IMR-90 (cell line): ENCODE measurements at places on chromosomes 1 and 21.

DNA sequence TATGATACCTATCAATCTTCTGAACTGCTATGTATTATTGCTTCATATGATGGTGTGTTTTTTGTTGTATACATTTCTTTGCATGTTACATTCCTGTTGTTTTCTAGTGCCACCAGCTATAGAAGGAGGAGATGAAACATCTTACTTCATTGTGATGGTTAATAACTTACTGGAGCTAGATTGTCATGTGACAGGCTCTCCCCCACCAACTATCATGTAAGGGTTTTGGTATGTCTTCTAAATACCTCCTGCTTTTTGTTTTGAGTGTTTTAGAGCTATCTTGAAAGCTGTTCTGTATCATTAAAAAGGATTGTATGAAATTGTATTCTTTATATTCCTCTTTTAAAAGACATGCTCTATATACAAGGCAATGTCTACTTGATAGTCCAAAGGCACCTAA is 282.7 kb downstream of the HMCN1 start:
- DNase-seq: no peak

- DNase-seq: no peak
Observed at GRCh38 chr21:35162831-35163230, 113.7 kb upstream of the RUNX1 start.

DNA sequence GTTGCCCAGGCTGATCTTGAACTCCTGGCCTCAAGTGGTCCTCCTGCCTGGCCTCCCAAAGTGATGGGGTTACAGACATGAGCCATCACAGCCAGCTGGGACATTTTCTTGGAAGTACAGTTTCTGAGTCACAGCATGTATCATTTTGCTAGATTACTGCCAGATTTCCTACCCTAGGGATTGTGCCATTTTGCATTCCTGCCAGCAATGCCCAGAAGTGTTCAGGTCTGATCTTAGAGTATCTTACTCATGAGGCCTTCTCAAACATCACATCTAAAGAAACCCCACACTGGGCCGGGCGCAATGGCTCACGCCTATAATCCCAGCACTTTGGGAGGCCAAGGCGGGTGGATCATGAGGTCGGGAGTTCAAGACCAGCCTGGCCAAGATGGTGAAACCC is 10.2 kb downstream of the BMP8A start:
- DNase-seq: peak; percentile 68

DNA sequence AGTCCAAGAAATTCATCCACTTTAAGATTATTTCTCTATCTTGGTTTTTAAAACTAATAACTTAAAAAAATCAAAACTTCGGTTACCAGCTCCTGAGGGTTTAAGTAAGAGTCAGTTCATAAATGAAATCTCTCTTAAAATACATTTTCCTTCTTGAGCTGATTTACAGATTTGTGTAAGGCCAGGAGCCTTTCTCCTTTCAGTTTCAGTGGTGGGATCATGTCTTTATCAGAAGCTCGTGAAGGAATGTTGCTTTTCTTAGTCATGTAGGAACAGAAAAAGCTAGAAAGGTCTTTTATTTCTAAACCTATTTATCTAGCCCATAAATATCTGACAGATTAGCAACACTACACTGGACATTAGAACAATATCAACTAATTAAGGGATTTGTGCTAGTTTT is 390.2 kb downstream of the GPATCH2 start:
- DNase-seq: no peak

DNA sequence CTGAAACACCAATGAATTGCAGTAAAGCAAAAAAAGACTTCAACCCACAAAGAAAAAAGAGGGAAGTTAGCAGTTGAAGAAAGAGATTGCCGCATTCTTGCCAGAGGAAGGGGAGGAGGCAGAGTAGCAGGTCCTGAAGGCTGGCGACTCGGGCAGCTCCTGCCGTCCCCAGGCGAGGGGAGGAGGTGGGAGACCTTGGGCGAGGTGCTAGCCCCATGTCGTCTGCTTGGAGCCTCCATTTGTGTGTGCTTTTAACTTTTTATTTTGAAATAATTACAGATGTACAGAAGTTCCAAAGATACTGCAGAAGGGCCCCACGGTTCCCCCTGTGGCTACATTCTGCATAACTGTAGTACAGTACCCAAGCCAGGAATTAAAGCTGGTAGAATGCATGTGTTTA is 6.7 kb downstream of the TRPM2 start:
- no peak for DNase-seq

DNA sequence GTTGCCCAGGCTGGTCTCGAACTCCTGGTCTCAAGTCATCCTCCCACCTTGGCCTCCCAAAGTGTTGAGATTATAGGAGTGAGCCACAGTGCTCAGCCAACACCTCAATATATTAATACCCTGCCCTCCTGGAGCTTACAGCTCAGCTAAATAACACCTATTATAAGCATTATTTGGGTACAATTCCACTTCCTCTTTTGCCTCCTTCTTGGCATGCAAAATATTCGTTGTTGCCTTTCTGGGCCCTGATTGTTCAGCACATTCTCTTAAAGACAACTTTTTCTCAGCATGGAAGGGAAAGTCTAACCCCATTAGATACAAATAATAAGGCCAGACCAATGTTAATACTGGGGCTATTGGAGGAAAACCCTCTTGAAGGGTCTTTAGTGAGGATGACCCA is 2.8 kb downstream of the PAQR7 start:
- no peak for DNase-seq

DNA sequence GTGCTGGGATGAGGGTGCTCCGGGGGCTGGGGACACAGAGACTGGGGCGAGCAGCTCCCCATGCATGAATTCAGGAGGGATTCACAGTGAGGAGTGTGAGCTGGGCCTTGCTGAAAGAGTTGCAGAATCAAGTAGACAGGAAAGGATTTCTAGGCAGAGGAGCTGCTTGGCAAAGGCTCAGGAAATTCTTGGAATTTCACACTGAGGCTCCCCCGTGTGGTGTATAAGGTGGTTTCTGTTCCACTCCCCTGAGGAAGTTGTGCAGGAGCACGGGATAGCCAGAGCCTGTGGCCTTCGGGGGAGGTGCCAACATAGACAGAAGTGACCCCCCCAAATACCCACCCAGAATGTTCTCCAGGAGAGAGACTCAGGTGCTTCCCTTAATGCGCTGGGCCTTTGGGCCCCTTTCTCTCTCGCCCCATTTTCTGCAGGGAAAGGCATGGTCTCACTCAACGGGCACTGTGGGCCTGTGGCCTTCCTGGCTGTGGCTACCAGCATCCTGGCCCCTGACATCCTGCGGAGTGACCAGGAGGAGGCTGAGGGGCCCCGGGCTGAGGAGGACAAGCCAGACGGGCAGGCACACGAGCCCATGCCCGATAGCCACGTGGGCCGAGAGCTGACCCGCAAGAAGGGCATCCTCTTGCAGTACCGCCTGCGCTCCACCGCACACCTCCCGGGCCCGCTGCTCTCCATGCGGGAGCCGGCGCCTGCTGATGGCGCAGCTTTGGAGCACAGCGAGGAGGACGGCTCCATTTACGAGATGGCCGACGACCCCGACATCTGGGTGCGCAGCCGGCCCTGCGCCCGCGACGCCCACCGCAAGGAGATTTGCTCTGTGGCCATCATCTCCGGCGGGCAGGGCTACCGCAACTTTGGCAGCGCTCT is 58.5 kb upstream of the ACTL8 start:
- DNase-seq: peak; percentile 74

DNA sequence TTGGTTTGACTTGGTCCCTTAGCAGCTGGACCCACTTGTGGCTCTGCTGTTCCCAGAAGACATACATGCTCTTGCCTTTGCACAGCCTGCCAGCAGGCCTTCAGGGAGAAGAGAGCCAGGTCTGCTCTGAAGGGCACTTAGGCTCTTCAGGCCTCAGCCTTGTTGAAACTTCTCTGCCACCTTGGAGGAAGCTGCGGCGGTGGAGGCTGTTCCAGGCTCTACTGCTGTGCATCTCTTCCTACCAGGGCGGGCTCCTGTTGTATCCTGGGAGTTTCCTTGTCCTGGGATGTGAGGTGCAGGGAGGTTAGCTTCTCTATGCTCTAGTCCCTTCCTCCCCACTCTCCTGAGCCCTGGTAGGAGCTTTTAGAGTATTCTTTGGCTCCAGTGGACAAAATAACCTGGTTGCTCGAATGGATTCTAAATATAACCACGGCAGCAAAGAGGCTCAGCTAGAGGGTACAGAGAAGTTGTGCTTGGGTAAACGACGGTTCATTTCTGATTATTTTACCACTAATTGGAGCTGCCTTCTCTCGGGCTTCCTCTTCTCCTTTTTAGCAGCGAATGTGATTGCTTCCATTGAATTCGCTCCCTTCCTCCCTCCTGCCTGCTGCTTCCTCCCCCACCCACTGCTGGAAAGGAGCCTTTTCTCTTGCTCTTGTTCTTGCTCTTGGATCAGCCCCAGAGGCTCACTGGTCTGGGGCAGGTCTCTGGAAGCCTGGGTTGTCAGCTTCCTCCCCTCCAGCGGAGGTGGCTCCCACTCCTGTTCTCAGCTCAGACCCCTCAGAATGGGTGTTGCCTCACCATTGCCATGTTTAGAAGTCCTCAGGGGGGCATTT is 126.6 kb upstream of the CACNA1E start:
- no peak for DNase-seq

- DNase-seq: peak; percentile 66
Observed at GRCh38 chr1:17475752-17476151, 36.3 kb upstream of the RCC2 start.

DNA sequence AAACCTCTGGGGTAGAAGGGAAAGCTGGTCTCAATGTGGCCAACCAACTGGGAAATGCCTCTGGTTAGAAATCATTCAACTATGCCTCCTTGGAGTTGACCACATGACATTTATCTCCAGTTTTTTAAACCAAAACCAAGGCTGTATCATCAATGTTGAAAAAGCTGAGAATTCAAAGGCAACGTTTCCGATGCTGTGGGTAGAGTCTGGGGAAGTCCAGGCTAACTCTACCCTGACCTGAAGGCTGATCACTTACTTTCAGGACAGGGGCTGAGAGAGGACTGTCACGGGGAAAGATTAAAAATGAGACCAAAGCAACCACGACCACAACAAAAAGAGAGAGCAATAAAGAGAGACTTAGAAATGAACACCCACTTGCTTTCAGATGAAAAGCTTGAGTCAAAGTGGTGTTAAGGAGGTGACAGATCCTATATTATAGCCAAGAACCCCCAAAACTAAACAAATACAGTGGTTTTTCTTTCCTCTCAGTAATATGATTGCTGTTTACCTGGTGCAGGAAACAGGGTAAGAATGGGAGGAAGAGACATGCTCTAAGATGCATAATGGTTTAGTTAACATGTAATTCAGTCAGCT is 90.8 kb upstream of the TNFSF4 start:
- no peak for DNase-seq

GRCh38 chr1:240575981-240576662 is 35.8 kb downstream of the GREM2 start:
- peak; percentile 60 for DNase-seq

DNA sequence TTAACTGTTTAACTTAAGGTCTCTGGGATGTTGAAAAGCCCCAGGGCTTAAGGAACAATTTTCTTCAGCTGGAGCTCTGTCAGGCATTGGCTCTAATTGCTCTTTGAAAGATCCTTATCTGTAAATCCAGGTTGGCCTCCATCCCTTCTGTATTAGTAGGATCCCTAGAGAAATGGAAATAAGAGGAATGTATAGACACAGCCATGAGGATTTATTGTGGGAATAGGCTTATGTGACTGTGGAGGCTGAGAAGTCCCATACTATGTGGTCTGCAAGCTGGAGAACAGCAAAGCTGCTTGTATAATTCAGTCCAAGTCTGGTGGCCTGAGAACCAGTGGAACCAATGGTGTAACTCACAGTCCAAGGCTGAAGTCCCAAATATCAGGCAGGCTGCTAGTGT is 47.6 kb upstream of the VAV3 start:
- DNase-seq: no peak

DNA sequence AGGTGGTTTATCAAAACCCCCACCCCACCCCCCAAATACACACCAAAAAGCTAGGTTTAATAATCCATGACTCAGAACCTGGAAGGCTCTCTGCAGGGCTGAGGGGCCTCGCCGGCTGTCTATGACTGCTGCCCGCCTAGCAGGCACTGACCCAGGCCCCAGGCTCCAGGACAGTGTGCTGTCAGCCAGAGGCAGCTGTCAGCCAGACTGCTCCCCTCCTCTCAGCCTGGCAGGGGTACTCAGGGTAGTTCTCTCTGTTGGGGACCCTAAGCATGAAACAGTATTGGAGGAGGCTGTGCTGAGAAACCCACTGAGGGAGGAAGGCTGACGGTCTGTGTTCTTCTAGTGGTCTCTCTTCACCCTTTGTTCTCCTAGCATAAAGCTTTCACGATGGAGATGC is 90.3 kb downstream of the CCDC185 start:
- no peak for DNase-seq

DNA sequence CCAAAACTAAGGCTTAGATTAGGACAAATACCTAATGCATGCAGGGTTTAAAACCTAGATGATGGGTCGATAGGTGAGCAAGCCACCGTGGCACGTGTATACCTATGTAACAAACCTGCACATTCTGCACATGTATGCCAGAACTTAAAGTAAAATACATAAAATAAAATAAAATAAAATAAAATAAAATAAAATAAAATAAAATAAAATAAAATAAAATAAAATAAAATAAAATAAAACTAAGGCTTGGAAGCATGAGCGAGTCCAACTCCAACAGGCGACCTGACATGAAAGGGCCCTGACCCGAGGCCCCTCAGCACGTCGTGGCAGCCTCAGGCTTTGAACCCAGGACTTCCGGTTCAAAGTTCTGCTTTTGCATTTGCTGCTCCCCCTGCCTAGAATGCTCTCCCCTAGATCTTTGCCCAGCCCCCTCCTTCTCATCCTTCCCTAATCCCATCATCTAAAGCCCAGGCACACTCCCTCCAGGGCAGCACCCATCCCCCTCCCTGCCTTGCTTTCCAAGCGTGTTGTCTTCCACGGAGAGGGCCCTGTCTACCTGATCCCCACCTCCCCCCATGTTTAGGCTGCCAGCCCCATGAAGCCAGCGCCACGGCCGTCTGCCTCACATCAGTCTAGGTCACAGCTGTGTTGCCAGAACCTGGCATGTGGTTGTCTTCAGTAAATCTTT is 64.3 kb downstream of the TAS1R2 start:
- DNase-seq: no peak

DNA sequence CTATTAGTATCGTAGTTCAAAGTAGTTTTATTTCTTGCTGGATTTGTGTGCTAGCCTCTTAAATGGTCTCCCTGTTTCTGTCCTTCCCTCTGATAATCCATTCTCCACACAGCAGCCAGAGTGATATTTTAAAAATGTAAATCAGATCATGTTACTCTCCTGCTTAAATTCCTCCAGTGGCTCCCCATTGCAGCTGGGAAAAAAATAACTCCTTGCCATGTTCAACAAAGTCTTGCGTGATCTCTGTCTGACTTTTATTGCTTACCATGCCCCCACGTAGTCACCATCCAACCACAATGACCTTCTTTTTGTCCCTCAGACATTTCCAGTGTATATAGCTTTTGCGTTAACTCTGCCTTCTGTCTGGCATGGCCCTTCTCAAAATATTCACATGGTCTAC is 178.8 kb downstream of the FGGY start:
- DNase-seq: no peak
